ENCODE measurements at places on chromosomes 12 and 14.

GRCh38 chr14:95173518-95173917 is 16.2 kb upstream of the DICER1 start:
- no peak for DNase-seq

GRCh38 chr12:94182986-94183707 is 34.8 kb downstream of the PLXNC1 start:
- DNase-seq = no peak

DNA sequence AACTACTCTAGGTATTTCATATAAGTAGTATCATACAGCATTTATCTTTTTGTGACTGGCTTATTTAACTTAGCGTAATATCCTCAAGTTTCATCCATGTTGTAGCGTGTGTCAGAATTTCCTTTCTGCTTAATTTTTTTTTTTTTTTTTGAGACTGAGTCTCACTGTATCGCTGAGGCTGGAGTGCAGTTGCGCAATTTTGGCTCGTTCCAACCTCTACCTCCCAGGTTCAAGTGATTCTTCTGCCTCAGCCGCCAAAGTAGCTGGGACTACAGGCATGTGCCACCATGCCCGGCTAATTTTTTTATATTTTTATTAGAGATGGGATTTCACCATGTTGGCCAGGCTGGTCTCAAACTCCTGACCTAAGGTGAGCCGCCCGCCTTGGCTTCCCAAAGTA is 28.9 kb downstream of the PNMA1 start:
- no peak for DNase-seq

DNA sequence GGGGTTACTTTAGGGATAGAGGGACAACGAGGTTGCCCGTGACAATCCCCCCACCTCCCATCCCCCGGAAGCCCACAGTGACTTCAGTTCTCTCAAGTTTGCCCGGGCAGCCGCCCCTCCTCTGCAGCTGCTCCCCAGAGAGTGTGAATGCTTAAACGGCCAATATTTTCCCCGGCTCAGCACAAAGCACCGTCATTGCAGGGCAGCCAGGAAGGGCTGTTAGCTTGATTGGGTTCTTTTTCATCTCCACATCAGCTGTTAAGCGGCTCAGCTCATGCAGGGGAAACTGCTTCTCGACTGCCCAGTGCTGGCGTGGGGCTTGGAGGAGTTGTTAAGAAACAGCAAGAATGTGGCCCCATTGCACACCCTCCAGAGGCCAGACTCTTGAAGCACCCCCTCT is 120.5 kb upstream of the NCOR2 start:
- no peak for DNase-seq

- DNase-seq = no peak
Measured at GRCh38 chr14:90489306-90489705, 92.5 kb downstream of the CALM1 start.

DNA sequence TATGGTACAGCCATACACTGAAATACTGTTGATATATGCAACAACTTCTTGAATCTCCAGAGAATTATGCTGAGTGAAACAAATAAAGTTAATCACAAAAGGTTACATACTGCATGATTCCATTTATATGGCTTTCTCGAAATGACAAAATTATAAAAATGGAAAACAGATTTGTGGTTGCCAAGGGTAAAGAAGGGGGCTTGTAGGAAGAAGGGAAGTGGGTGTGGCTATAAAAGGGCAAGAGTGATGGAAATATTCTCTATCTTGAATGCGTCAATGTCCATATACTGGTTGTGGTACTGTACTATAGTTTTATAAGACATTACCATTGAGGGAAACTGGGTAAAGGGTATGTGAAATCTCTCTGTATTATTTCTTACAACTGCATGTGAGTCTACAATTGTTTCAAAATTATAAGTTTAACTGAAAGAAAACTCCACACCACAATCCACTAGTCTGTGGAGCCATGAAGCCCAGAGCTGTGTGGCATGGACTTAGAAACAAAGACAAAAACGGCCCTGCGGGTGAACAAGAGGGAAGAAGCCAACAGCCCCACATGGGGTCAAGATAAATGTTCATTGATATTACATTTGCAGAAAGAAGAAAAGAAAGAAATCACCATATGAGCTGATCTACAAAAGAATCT is 18.3 kb upstream of the TSPAN11 start:
- no peak for DNase-seq

DNA sequence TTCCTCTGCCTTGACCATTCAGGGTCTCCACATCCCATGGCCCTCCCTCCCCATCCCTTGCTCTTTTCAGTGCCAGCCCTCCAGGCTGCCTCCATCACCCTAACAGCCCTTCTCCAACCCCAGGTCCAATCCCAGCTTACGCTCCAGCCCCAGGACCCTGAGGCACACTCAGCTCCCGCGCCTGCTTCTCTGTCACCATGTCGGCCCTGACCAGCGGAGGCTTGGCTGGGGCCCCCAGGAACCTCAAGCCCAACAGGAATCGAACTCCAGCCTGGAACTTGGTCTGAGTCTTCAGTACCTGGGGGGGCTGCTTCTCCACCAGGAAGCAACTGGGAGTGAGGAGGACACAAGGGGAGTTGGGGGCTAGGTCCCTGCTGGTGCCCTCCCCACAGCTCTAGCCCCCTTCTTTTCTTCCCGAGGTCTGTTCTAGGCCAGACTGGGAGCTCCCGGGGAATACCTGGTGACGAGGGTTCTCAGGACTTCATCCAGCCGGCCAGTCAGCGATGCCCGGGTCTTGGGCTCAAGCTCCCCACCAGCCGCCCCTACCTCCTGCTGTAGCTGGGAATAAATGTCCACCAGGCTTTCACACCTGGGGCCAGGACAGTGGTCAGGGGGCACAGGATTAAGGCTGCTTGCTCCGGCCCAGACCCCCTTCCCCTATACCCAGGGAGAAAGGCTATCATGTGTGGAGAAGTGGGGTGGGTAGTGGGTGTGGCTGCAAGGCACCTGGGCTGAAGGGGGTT is 6.0 kb downstream of the STAT6 start:
- DNase-seq = no peak

GRCh38 chr14:43022094-43022800 is 1415.6 kb downstream of the LRFN5 start:
- no peak for DNase-seq

DNA sequence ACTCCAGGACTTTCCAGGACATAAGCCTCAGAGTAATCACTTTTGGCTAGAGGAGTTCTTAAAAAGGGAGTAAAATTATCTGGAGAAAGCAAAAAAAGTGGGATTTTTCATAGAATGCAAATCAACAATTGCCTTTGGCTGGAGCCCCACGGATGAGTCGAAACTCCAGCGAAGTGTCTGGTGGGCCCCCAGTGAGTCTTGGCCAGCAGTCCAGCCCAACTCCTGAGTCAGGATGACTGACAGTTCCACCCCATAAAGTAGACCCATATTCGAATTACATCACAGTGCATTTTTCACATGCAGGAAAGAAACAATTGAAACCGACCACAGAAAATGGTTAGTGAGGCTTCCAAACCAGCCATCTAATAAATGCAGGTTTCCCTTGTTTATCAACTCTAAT is 265.7 kb downstream of the BCL11B start:
- no peak for DNase-seq

DNA sequence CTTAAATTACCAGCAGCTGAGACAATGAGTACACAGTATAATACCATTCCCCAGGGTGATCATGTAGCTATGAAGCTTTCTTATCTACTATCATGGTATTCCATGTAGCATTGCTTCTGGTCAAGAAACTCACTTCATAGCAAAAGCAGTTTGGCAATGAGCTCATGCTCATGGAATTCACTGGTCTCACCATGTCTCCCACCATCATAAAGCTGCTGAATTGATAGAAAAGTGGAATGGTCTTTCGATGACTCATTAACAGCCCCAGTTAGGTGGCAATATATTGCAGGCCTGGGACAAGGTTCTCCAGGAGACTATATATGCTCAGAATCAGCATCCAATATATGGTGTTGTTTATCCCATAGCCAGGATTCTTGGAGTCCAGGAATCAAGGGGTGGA is 553.7 kb downstream of the FOXG1 start:
- DNase-seq = no peak

Measured in activated CD4-positive, alpha-beta T cell treated with anti-CD3 and anti-CD28 coated beads for 1 hour (primary cell).